ENCODE measurements at places on chromosomes 7 and 10.

DNA sequence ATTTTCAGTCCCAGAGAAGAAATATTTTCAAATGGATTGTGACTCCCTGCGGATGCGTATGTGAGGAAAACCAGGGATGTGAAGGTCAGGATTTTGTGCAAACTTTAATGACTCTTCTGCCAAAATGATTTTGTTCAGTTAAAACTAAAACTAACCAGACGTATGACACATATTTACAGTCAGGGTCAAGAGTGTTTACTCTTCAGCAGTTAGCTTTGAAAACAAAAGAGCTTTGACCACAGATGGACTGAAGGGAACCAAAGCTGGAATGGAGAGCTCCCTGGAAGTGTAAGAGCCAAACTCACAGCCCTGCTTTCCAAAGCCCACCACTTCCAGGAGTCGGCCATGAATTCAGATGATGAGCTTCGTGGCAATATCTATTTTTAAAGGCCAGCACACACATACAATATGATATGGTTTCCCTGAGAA is 15.5 kb downstream of the SVIL start:
- DNase-seq, result no peak

- DNase-seq, result no peak
Observed at GRCh38 chr7:49563693-49564378, 209.6 kb upstream of the VWC2 start.

GRCh38 chr10:35316218-35316967 is 19.9 kb upstream of the CCNY start:
- DNase-seq, result no peak

- no peak for DNase-seq
Observed at GRCh38 chr10:122271076-122271475, at the start of gene BTBD16. TSS of gene BTBD16 (plus strand) at chr10:122271296. CDS start at chr10:122275082, 3,786 bp downstream.

GRCh38 chr10:59362144-59362958 is at the start of gene FAM13C:
TSS of gene FAM13C (minus strand) at chr10:59362549. CDS start at chr10:59362460, 89 bp downstream.
- DNase-seq, result no peak

GRCh38 chr7:131488361-131488760 is 68.1 kb downstream of the PODXL start:
- DNase-seq, result no peak

DNA sequence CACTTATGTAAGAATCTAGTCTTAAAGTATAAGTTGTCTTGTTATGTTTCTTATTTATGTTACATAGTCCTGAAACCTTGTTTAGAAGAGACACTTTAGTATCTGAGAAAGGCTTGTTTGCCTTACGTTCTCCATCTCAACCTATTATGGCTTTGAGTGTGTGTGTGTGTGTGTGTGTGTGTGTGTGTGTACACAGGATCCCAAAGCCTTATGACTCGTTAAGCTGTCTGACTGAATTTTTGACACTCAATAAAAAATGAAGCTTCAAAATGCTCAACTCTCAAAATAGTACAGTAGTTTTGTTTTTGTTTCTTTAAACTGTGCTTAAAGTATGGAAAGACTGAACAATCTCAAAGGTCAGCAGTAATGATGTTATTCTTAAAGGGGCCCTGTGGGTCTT is 18.0 kb downstream of the CALU start:
- no peak for DNase-seq

- DNase-seq, result no peak
Observed at GRCh38 chr10:70358446-70358845, 24.0 kb downstream of the LRRC20 start.

- no peak for DNase-seq
Observed at GRCh38 chr7:4683884-4684565, 1.9 kb downstream of the FOXK1 start.

DNA sequence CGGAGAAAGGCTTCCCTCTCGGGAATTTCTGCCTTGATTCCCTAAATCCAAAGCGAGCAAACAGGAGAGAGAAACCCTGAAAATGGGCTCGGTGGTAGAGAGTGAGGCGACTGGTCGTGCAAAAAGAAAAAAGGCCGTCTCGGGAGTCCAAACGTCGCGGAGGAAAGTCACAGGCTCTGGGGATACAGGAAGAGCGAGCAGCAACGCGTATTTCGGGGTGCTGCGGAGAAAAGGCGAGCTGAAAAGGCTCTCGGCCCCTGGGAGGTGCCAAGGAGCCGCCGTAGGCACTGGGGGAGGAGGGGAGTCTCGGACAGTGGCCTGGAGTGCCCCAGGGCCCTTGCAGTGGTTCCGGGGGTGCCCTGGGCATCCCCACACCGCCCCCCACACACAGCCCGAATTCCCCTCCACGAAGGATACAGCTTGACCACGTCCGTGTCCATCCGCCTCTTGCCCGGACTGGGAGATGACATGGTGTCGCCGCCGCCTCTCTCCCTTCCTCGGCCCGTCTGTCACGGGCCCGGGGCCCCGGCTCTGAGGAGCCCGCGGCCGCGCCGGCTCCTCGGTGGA is 591 bp downstream of the UBE2H start:
- DNase-seq, result no peak

DNA sequence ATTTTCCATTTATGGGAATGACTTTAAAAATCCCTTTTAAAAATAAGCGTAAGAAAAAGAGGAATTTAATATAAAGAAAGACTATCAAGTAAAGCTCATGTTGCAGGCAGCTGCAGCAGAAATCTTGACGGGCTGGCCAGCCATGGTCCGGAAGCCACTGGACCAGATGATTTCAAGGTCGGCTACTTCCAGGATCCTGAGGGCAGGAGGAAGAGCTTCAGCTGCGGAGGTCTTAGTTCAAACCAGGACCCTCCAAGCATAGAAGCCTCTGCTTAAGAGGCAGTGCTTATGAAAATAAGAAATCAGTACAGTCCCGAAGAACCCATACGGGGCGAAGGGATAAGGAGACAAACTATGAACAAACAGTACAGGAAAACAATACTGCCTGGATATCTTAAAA is 220.2 kb upstream of the CELF2 start:
- DNase-seq, result no peak

GRCh38 chr10:97778452-97779302 is 6.9 kb upstream of the SFRP5 start:
- no peak for DNase-seq

GRCh38 chr10:11447586-11447985 is 163.9 kb downstream of the USP6NL start:
- DNase-seq, result no peak

- DNase-seq, result no peak
Observed at GRCh38 chr7:102934239-102934638, 21.4 kb downstream of the LRRC17 start.

DNA sequence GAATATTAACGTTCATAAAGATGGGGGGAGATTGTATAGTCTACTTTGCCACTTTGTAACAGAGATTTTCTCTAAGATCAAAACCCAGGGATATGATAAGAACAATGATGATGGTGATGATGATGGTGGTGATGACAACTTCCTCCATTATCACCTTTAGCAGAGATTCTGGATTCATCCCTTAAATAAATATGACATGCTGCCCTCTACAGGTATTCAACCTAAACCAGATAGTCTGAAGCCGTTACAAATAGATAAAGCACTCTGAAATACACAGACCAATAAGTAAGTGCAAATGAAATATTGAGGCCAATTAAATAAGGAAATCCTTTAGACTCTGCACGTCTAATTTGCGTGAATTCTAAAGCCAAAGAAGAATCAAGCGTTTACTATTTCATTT is 211.5 kb downstream of the CREB5 start:
- DNase-seq, result no peak

DNA sequence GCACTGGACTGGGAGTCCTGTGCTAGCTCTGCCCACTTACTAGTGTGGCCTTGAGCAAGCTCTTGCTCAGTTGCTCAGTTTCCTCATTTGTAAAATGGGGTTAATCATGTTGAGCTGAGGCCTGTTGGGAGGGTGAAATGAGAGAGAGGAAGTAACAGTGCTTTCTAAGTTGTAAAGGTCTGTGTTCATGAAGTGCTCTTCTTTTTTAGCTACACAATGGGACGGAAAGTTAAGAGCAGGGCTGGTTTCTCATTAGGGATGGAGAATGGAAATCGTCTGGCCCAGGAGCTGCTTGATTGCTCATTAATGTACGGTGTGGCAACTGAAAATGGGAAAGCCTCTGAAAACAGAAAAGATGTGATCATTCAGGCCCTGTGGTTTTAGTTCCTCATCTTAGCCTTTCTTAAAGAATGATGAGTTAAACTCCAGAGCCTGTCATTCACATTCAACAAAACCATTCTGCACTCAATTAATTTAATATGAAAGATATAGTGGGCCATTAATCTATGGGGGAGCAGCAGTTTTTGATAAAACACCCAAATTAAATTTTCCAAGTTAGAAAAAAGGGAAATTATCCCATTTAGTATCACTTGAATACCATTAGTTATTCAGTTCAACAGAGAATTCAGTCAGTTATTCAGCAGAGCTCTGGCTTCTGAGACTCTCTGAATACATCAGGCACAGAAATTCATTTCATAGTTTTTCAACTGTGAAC is 60.5 kb downstream of the SH2D4B start:
- DNase-seq, result no peak

DNA sequence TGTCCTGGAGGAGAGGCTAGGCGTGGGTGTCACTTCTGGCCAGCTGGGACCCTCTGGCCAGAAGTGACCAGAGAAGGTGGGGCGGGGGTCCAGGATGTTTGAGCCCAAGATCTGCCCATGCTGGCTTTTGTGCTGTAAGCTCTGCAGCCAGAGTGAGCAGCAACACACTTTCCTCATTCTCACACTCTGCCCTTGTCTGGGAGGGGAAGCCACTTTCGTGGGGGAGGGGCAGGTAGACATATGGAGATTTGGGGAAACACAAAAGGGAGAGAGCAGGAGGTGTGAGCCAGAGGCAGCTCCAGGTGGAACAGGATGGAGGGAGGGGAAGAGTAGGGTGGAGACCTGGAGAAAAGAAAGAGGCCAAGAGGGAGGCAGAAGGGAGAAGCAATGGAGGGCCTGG is 31.5 kb upstream of the ADCYAP1R1 start:
- no peak for DNase-seq

DNA sequence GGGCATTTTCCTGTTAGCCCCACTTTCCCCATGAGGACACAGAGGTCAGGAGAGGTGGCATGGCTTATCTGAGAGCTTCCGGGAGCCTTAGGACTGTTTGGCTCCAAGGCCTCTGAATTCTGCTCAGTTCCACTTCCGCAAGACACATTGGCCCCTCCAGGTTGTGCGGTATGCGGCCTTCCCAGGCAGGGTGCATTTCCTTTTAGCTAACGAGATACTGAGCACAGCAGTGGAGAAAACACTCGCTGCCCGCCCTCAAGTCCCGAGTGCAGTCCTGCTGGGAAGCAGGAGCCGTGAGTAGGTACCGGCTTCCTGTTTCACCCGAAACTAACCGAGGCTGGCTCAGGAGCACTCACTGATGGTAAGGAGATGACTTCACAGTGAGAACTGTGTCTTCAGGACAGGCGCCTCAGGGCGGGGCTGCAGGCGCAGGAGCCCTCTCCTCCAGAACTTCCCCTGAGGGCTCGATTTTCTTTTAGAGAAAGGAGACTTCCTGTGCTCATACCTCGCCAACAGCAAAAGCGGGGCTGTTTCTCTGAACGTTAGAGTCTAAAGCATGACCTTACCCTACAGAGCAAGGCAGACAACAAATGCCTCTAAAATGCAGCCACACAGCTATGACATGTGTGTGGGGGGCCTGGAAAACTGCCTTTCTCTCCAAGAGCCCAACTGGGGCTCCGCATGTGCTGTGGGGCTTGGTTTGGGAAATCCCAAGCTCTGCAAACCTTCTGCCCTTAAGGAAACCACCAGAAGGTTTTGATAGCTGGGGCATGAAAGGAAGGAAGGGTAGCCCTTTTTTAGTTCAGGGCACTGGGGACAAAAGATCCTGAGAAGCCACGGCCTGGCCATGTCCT is 25.9 kb downstream of the RGS10 start:
- DNase-seq, result peak; percentile 42

- no peak for DNase-seq
Observed at GRCh38 chr10:80805343-80806020, 267.8 kb downstream of the SH2D4B start.

DNA sequence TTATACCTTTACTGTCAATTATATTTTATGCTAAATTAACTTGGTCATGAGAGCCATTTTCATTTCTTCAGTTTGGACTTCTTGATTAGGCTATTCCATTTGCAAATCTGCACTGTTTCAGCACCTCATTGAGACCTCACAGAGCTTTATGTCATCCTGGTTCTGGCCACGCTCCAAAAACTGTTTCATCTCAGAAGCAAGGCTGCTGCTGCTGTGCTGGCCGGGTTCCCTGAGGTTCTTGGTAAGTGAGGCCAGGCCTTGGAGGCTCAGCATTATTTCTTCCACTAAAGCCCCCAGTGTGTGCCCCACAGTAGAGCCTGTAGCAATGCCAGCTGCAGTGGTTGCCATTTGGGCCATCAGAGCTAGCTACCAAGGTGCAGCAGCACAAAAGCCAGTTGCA is 7.8 kb upstream of the ZNF485 start:
- DNase-seq, result no peak

- no peak for DNase-seq
Observed at GRCh38 chr10:405648-406047, 270.4 kb downstream of the ZMYND11 start.

DNA sequence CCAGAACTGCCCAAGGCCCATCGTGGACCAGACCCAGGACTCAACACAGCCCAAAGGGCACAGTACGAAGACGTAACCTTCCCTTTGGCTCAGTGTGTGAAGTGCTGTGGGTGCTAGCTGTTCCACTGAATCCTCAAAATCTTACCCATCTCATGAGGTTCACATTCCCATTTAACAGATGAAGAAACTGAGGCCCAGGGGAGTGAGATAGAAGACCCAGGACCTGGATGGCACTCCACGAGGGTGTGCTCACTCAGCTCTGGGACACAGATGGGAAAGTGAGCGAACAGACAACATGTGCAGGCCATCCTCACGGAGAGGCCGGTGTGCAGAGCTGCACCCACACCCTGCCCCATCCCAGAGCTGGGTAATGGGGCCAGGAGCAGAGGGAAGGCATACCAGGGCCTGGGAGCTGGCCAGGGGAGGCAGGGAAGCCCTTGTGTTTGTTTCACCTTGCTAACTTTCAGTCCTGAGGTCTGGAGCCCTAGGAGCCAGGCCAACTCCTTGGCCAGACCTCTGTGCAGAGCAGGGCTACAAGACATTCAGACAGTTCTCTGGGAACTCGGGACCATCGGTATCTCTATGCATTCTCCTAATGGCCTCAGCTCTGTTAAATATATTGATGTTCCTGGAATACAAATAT is 100.3 kb upstream of the ZMIZ1 start:
- DNase-seq, result no peak

- DNase-seq, result no peak
Observed at GRCh38 chr7:88806280-88807037, 10.9 kb upstream of the TEX47 start.

- no peak for DNase-seq
Observed at GRCh38 chr10:132908621-132909295, 33.6 kb downstream of the CFAP46 start.
